ENCODE measurements at places on chromosomes 11 and 22. TPM values are rescaled to one million over a fixed set of nuclear protein-coding genes. Genes with fewer than 3 reads are reported as not detected.

Gene KRTAP5-1
- total RNA-seq = not detected

Gene PACSIN2
- 60.3 TPM for total RNA-seq

Gene AQP11
- total RNA-seq = 0.49 TPM

Gene ANO5
- total RNA-seq = not detected

Gene OR5M10
- total RNA-seq = not detected

Gene OR51B5
- 0.67 TPM for total RNA-seq

Gene HEPN1
- total RNA-seq = not detected

Gene OR2AG1
- not detected for total RNA-seq

Gene CCDC89
- not detected for total RNA-seq

Gene SLC22A12
- total RNA-seq = not detected

Gene TREH
- not detected for total RNA-seq

GRCh38 chr11:118004543-118005223, 18.5 kb downstream of the IL10RA start:
- H3K36me3 ChIP-seq = no peaks in the 10 kb centered on the region
- peak overlapping the region; percentile 99 for H3K27ac ChIP-seq
- no peaks in the 10 kb centered on the region for H3K27me3 ChIP-seq

- no peaks in the 10 kb centered on the region for H3K27me3 ChIP-seq
- peak; percentile 43 for DNase-seq
Observed at GRCh38 chr11:99015634-99016454, 4.9 kb upstream of the CNTN5 start.

DNA sequence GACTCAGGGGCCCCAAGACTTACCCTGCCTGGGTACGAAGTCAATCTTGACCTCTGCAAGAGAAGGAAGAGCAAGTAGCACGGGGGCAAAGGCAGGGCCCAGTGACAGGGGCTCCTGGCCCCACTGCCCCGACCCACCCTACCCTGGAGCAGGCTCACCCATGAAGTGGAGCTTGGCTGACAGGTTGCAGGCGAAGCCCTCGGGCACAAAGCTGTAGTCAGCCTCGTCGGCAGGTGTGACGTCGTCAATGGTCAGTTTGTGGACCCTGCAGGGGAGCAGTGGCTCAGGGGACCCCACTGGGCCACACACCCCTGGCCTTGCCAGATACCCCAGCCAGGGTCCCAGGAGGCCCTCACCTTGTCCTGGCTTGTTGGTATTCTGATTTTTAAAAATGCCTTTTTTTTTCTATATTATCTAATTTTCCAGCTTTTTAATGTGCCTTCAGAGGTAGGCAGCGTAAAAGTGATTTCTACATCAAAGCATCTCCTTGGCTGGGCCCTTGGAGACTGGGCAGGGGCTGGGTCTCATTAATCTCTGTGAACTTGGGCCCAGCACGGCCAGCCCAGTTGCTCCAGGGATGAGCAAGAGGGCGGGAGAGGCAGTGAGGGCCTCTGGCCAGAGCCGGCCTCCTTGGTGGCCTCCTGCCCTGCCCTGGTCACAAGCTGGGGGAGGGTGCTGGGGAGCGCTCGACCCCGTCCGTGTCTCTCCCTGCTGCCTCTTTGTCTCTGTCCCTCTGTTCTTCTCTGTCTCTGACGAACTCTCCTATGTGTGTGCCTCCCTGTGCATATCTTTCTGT, 11.3 kb downstream of the MYBPC3 start:
- H3K27ac ChIP-seq = no peak overlapping the region
- DNase-seq = no peak
- no peaks in the 10 kb centered on the region for H3K27me3 ChIP-seq
- H3K4me1 ChIP-seq = no peaks in the 10 kb centered on the region
- H3K4me3 ChIP-seq = no peak overlapping the region
- H3K36me3 ChIP-seq = no peaks in the 10 kb centered on the region

DNA sequence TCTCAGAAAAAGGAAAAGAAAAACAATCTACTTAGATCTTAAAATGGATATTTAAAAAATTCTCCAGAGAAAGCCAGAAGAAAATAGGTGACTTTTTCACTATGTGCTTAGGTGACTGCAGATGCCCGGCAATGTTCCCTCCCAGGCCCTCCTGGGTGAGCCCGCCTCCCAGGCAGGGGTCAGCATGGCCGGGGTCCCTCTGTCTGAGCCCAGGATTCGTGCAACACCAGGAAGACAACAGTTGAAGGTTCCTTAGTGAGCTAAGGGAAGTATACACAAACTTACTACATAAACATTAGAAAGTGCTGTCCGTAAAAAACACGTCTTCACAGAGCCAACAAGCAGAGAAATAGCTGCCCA, 11.6 kb downstream of the MAPK8IP2 start:
- no peaks in the 10 kb centered on the region for H3K36me3 ChIP-seq
- no peaks in the 10 kb centered on the region for H3K4me1 ChIP-seq
- no peak overlapping the region for H3K4me3 ChIP-seq
- H3K27ac ChIP-seq = no peak overlapping the region
- no peak for DNase-seq

DNA sequence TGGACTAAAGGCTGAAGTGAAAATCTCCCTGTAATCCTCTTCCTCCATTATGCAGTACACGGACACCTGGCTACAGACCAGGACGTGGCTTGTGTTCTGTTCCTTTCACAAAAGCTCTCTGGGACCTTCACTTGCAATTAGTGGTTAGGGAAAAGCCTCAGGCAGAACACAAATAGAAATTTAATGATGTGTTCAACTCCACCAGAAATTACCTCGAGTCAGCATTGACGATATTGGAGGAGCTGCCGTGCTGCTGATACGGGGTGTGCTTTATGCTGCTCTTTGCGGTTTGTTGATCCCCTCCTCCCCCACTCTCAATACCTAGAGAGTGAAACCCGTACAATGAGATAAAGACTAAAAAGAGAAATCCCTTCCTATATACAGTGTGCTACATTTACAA, 48.9 kb downstream of the POLD3 start:
- no peak overlapping the region for H3K27ac ChIP-seq
- no peaks in the 10 kb centered on the region for H3K27me3 ChIP-seq
- no peak for DNase-seq

GRCh38 chr11:111474432-111474831, 37.8 kb downstream of the BTG4 start:
- H3K4me3 ChIP-seq = no peak overlapping the region
- H3K36me3 ChIP-seq = no peaks in the 10 kb centered on the region
- no peaks in the 10 kb centered on the region for H3K4me1 ChIP-seq
- H3K27me3 ChIP-seq = peaks cover 7% of the 10 kb centered on the region
- H3K27ac ChIP-seq = no peak overlapping the region
- no peak for DNase-seq

GRCh38 chr22:30728826-30729225, 34.2 kb downstream of the OSBP2 start:
- H3K36me3 ChIP-seq = no peaks in the 10 kb centered on the region
- no peak overlapping the region for H3K4me3 ChIP-seq
- no peaks in the 10 kb centered on the region for H3K4me1 ChIP-seq
- DNase-seq = no peak

DNA sequence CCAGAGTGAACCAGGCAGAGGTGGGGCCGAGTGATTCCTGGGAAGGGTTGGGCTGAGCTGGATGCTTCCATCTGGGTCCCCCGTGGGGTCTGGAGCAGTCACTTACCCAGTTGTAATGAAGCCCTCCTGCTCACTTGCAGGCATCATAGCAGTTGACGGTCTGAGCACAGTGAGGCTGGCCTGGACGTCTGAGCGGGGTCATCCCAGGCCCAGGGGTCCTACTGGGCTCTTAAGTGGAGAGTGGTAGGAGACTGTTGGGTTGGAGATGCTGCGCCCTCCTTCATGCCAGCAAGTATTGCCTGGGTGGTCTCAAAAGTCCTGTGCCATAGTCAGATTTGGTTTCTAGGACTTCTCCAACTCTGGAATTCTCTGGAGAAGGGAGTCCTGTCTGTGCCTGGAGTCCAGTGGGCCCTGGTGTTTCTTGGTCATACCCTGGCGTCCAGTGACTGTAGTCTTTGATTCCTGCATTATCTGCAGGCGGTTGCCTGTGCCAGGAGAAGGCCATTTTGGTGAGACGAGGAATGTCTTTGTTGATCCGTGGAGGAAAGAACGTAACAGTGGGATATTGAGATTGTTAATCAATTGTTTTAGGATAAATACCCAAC, 82.3 kb downstream of the TBC1D22A start:
- DNase-seq = no peak
- H3K27ac ChIP-seq = no peak overlapping the region
- H3K4me1 ChIP-seq = no peaks in the 10 kb centered on the region

DNA sequence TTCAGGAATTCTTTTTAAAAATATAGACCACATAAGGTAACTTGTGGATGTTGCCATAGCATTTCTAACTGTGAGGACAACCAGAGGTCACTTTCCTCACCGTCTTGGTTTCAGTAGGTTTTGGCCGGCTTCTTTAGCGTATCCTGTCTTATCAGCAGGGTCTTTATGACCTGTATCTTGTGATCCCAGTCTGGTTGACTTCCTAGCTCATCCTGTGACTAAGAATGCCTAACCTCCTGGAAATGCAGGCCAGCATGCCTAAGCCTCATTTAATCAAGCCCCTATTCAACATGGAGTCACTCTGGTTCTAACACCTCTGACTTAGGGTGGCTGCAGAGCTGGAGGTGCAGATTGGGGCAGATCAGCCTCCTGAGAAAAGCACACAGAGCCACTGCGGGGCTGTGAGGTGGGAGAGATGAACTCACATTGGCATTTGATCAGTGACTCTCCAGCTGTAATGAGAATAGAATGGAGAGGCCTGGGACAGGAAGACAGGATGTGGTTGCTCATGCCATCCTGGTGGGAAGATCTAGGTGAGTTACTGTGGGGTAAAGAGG, 41.1 kb upstream of the TOP3B start:
- no peaks in the 10 kb centered on the region for H3K36me3 ChIP-seq
- H3K4me3 ChIP-seq = no peak overlapping the region
- no peak for DNase-seq
- no peaks in the 10 kb centered on the region for H3K27me3 ChIP-seq

DNA sequence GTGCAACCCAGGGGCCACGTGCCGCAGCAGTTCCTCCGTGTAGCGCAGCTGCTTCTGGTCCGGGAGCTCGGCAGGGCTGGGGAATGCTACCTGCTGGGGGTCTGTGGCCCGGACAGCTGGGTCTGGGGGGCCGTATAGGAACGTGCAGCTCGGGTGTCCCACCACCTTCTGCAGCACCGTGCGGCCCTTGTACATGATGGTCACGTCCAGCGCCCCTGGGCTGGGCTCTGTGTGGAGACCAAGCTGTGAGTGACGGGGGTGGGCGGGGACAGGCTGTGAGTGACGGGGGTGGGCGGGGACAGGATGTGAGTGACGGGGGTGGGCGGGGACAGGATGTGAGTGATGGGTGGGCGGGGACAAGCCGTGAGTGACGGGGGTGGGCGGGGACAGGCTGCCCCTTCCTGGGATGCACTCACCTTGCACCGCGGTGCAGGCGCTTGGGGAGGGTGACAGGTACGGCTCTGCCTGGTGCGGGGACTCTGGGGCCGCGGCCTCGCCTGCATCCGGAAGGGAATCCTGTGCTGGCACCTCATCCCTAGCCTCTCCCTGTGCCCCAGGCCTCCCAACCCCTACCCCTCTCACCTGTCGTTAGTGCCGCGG, 2.3 kb downstream of the IRF7 start:
- DNase-seq = peak; percentile 71
- H3K36me3 ChIP-seq = no peaks in the 10 kb centered on the region
- no peak overlapping the region for H3K27ac ChIP-seq

GRCh38 chr22:19990609-19991394, 25.8 kb downstream of the ARVCF start:
- no peaks in the 10 kb centered on the region for H3K27me3 ChIP-seq
- no peak overlapping the region for H3K27ac ChIP-seq
- no peak overlapping the region for H3K4me3 ChIP-seq

DNA sequence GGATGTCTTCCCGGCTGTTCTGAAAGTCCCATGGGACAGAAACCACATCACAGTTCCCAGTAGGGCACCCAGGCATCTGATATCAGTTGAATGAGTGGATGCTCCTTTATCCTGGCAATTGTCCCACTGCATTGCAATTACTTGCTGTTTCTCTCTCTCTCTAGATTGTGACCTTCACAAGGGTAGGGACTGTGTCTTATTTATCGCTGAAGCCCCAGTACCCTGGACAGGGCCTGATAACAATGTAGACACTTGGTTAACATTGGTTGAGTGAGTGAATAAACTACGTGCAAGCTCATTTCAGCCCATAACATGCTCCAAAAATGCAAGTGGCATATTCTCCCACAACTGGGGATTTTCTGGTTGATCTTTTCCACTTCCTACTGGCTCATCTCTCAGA, 193.7 kb upstream of the NARS2 start:
- no peak overlapping the region for H3K27ac ChIP-seq
- no peak overlapping the region for H3K4me3 ChIP-seq
- no peak for DNase-seq
- no peaks in the 10 kb centered on the region for H3K36me3 ChIP-seq
- H3K4me1 ChIP-seq = no peaks in the 10 kb centered on the region

DNA sequence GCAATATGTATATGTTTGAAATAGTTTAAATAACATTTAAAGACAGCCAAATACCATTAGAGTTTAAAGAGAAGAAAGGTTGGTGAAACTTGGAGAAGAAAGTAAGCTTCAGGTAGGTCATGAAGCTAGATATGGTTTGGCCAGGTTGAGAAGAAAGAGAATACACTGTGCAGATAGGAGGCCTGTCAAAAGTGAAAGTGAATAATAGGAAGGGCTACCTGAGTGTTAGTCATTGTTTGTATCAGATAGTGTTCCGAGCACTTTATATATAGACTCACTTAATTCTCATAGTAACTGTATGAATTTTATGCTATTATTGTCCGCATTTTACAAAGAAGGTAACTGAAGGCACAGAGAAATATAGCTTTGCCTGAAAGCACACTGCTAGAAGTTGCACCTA, 56.9 kb downstream of the USP47 start:
- H3K27me3 ChIP-seq = no peaks in the 10 kb centered on the region
- DNase-seq = no peak
- no peak overlapping the region for H3K4me3 ChIP-seq
- no peak overlapping the region for H3K27ac ChIP-seq

- peaks cover 18% of the 10 kb centered on the region for H3K36me3 ChIP-seq
- peaks cover 13% of the 10 kb centered on the region for H3K4me1 ChIP-seq
- no peaks in the 10 kb centered on the region for H3K27me3 ChIP-seq
- peak overlapping the region; percentile 68 for H3K27ac ChIP-seq
- peak overlapping the region; percentile 96 for H3K4me3 ChIP-seq
Observed at GRCh38 chr11:61392981-61393595, 701 bp downstream of the TMEM216 start.

DNA sequence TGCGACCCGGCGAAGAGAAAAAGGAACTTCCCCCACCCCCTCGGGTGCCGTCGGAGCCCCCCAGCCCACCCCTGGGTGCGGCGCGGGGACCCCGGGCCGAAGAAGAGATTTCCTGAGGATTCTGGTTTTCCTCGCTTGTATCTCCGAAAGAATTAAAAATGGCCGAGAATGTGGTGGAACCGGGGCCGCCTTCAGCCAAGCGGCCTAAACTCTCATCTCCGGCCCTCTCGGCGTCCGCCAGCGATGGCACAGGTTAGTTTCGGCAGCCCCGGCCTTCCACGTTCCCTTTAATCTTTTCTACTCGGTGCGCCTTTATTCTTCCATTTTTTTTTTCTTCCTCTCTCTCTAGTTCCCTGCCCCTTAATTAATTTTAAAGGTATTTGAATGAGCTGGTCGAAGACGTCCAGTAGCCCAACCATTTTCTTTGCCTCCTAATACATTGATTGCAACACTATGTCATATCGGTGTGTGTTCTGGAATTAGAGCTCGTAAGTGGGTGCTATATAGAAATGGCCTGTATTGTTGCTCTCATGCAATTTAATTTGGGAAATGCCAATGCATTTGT, 537 bp downstream of the EP300 start:
- H3K4me3 ChIP-seq = peak overlapping the region; percentile 92
- H3K4me1 ChIP-seq = peaks cover 28% of the 10 kb centered on the region
- no peak for DNase-seq
- no peaks in the 10 kb centered on the region for H3K36me3 ChIP-seq
- peak overlapping the region; percentile 97 for H3K27ac ChIP-seq
